ENCODE measurements at places on chromosomes 7 and 10.

DNA sequence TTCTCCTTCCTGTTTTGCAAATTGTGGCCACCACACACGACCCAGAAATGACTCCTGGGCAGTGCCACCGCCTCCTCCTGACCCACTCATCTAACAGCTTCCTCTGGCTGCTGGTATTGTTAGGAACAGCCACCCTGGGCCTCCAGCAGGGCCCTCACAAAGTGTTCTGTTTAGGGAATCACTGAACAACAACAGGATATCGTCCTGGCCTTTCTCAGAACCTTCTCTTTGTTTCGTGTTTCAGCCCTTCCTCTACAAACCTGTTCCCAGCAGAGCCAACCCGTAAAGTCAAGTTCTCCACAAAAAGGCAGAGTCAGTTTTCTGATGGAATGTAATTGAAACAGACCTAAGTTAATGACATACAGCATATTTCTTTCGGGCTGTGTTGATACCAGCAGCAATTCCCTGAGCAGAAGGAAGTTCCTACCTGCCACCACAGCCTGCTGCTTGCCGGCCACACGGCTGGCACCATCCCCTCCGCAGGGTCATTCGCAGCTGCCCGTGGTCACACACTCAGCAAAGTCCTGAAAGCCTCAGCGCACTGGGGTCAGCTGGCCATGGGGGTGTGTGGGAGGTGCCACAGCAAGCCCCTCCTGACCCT is 91.7 kb upstream of the PITRM1 start:
- H3K36me3 ChIP-seq, result no peaks in the 10 kb centered on the region
- no peak overlapping the region for H3K27ac ChIP-seq
- DNase-seq, result peak; percentile 64
- H3K4me3 ChIP-seq, result no peak overlapping the region
- H3K4me1 ChIP-seq, result no peaks in the 10 kb centered on the region
- H3K27me3 ChIP-seq, result no peaks in the 10 kb centered on the region

DNA sequence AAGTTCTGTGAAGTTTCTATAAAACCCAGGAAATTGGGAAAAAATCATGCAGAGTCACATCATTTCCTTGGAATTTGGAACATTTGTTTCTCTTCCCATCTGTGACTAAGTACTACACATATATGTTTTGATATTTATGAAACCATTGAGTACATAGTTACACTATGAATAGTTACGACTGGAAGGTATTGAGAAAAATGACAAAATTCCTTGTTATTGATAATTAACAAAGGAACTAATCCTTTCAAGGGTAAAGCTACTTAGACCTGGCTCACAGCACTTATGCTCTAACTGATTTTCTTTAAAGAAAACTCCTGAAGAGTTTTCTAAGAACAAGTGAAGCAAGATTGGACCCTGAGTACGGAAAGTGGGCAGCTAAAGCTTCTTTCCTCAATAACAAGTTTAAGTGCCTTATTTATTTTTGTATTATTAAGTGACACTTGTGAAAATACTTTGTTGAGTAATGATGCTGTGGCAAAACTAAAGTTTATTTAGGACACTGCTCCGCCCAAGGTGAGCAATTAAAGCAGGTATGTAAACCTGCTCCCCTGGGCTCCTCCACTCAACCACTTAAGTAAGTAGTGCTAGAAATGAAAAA is 12.0 kb upstream of the GLCCI1 start:
- H3K27me3 ChIP-seq, result no peaks in the 10 kb centered on the region
- H3K27ac ChIP-seq, result peak overlapping the region; percentile 33
- H3K4me1 ChIP-seq, result no peaks in the 10 kb centered on the region
- no peak for DNase-seq
- H3K4me3 ChIP-seq, result no peak overlapping the region

GRCh38 chr10:103487410-103487708 is 6.1 kb upstream of the NEURL1 start:
- no peak for DNase-seq
- H3K4me3 ChIP-seq, result no peak overlapping the region
- H3K36me3 ChIP-seq, result no peaks in the 10 kb centered on the region
- H3K27ac ChIP-seq, result no peak overlapping the region
- no peaks in the 10 kb centered on the region for H3K4me1 ChIP-seq

- peak; percentile 92 for DNase-seq
- peak overlapping the region; percentile 68 for H3K4me3 ChIP-seq
Observed at GRCh38 chr10:6163364-6164270, 39.1 kb upstream of the PFKFB3 start.
